Thyroid gland (tissue), 4 donors: ENCODE measurements at places on chromosomes 1 and 21. TPM values are rescaled to one million over a fixed set of nuclear protein-coding genes. Genes with fewer than 3 reads are reported as not detected.

TESK2 gene
- 5.7 TPM for total RNA-seq

KCNQ4 gene
- 0.39 TPM for total RNA-seq

DNA sequence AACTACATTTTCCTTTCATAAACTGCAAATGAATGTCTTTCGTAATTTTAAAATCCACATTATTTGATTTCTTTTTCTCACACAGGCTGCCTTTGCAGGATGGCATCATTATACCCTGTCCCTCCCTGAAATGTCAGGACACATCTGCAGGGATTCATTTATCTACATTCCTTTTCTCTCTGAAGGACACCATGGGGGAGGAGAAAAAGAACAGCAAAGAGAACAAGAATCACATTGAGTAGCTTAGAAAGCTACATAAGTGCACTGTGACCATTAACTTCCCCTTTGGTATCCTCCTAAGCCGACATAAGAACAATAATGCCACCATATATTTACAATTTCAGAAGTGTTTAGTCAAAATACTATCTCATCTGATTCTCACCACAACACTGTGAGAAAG is 129.5 kb downstream of the PIGK start:
- no peak overlapping the region for H3K27ac ChIP-seq
- no peaks in the 10 kb centered on the region for H3K27me3 ChIP-seq
- H3K4me1 ChIP-seq: no peaks in the 10 kb centered on the region

- H3K27ac ChIP-seq: no peak overlapping the region
- H3K4me1 ChIP-seq: no peaks in the 10 kb centered on the region
- no peaks in the 10 kb centered on the region for H3K27me3 ChIP-seq
- no peak overlapping the region for H3K4me3 ChIP-seq
- DNase-seq: no peak
- no peaks in the 10 kb centered on the region for H3K36me3 ChIP-seq
These were observed 34.6 kb downstream of the NRDC start for GRCh38 chr1:51843948-51844347.

- no peak overlapping the region for H3K27ac ChIP-seq
- no peaks in the 10 kb centered on the region for H3K27me3 ChIP-seq
- no peaks in the 10 kb centered on the region for H3K36me3 ChIP-seq
- no peak overlapping the region for H3K4me3 ChIP-seq
These were observed 155.2 kb upstream of the COA6 start for GRCh38 chr1:234218078-234218477.
